Frontal cortex (tissue), 4 donors: ENCODE measurements at places on chromosomes 16 and 17. TPM values are rescaled to one million over a fixed set of nuclear protein-coding genes. Genes with fewer than 3 reads are reported as not detected.

NGFR gene
- 3.3 TPM for total RNA-seq

ZNF771 gene
- 9.0 TPM for total RNA-seq

PRSS36 gene
- total RNA-seq, result 1.6 TPM

TMEM107 gene
- 23.6 TPM for total RNA-seq

CTNS gene
- total RNA-seq, result 5.7 TPM

DNAAF8 gene
- total RNA-seq, result 1.2 TPM

CHST4 gene
- not detected for total RNA-seq

DLX3 gene
- not detected for total RNA-seq

KRT33B gene
- total RNA-seq, result not detected
